ENCODE measurements at places on chromosomes 4 and X. TPM values are rescaled to one million over a fixed set of nuclear protein-coding genes. Genes with fewer than 3 reads are reported as not detected.

GRCh38 chr4:141999446-142000143, 363.2 kb downstream of the IL15 start:
- DNase-seq = no peak

DNA sequence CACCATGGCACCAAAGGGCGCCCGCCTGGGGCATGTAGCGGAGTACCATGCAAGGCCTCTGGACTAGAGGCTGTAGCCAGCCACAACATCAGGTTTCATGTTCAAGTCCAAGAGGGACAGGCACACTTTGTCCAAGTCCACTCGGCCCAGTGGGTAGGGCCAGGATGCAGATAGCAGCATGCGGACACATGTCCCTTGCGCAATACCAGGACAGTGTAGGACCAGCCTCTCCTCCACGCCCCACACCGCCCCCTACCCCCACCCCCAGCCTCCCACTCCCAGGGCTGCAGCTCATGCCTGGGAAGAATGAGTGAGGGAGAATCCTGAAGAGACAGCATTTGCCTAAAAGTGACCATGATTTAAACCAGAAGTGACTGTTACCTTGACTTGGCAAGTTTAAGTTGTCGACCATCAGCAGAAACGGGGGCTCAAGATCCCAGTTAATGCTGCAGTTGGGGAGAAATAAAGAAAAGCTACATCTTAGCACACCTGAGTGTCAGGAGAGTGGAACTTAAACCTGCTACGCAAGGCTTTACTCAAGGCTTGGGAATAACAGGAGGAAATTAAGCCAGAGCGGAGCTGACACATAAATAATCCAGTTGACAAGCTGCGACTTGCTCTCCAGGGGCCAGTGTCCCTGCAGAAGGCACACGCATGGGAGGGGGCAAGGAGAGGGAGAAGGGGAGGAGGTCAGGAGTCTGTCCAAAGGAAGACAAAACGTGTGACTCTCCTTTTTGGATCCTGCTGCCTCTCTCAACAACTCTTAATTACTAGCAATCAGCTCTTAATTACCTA, 221.7 kb downstream of the BCOR start:
- no peak for DNase-seq

- no peak for DNase-seq
Measured at GRCh38 chr4:84171871-84172270, 327.2 kb downstream of the NKX6-1 start.

P2RY4 gene
- not detected for polyA plus RNA-seq

IL13RA2 gene
- not detected for polyA plus RNA-seq

GRCh38 chrX:41002026-41002425, 83.2 kb upstream of the USP9X start:
- no peak for DNase-seq

- DNase-seq = no peak
Measured at GRCh38 chr4:106034220-106034619, 138.9 kb downstream of the NPNT start.

All from CD4-positive, CD25-positive, alpha-beta regulatory T cell (primary cell).